Stimulated activated CD4-positive, alpha-beta T cell treated with anti-CD3 and anti-CD28 coated beads, Interleukin-15, amount 100 ng/mL, for 1 hour (primary cell): ENCODE measurements at places on chromosomes 11 and 22.

GRCh38 chr11:117799634-117800033, 2.6 kb upstream of the DSCAML1 start:
- no peak for DNase-seq

DNA sequence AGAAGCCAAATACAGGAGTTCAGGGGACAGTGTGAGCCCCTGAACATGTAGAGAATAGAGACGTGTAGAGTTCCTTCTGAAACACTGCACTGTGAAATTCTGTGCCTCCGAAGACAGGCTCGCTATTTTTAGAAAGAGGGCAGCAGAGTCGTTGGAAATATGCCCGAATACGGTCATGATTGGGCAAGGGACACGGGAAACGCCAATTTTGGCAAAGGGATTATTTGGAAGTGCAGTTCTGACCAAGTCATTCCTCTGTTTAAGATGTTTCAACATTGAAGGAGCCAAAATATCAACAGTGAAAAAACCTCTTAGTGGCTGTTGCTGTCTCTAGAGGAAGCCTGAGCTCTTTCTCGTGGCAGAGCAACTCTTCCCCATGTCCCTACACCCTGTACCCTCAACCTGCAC, 9.5 kb upstream of the CBX6 start:
- DNase-seq = no peak

- DNase-seq = no peak
Observed at GRCh38 chr11:65863889-65864705, 3.9 kb downstream of the MUS81 start.

GRCh38 chr11:116720895-116721294, 51.9 kb downstream of the BUD13 start:
- DNase-seq = no peak

- DNase-seq = no peak
Observed at GRCh38 chr11:3809624-3809928, 1.2 kb downstream of the PGAP2 start.

DNA sequence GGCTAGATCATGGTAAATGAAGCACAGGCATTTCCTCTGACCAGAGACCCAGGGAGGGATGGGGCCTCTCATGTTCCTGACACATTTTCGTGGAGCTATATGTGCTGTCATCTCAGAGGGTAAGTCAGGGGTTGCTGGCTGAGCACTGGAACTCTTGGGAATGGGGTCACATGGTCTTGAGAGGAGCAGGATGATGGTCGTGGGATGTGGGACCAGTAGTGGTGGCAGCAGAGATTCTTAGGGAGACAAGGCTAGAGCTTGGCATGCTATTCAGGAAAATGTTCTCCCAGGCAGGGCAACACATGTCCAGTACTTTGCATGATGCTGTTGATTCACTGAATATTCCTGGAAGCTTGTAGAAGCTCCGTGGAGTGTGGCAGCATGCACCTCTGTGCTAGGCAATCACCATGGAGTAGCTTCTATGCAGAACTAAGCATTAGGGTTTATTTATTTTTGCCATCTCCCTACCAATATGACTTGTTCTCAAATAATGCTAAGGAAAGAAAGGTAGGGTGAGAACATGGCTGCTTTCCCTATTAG, 31.4 kb upstream of the TTC12 start:
- no peak for DNase-seq

DNA sequence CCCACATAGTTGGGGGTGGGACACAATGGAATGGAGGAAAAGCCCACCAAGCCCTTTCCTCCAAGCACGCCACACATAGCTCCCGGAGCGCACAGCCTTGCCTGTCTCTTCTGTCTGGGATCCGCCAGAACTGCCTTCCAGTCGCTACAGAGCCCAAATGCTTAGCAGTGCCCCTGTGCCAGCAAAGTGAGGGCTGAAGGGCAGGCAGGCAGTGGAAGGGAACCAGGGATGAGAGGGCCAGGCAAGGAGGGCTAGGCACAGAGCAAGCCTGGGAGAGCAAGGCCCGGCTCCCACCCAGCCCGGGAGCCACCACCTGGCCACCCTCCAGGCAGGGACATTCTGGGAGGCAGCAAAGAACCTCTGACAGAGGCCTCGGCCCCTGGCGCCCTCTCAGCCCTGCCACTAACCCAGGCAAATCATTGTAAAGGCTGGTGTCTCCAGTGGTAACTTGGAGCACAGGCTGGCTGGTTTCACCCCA, 32.5 kb downstream of the PPP2R1B start:
- no peak for DNase-seq

DNA sequence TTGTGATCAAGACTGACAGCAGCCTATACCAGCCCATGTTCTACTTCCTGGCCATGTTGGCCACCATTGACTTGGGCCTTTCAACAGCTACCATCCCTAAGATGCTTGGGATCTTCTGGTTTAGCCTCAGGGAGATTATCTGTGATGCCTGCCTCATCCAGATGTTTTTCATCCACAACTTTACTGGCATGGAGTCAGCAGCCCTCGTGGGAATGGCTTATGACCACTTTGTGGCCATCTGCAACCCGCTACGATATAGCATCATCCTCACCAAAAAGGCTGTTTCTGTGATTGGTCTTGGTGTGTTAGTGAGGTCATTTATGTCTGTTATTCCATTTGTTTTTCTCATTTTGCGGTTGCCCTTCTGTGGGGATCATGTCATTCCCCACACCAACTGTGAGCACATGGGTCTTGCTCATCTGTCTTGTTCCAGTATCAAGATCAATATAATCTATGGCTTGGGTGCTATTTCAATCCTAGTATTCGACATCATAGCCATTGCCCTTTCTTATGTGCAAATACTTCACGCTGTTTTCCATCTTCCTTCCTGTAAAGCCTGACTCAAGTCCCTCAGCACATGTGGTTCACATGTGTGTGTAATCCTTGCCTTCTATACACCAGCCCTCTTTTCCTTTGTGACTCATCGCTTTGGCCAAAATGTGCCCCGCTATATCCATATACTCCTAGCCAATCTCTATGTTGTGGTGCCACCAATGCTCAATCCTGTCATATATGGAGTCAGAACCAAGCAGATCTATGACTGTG, 23.6 kb downstream of the OR52E1 start:
- DNase-seq = no peak

GRCh38 chr11:76665172-76665571, 5.4 kb downstream of the LRRC32 start:
- no peak for DNase-seq

- no peak for DNase-seq
Observed at GRCh38 chr22:44618400-44618799, 83.6 kb upstream of the PRR5 start.

DNA sequence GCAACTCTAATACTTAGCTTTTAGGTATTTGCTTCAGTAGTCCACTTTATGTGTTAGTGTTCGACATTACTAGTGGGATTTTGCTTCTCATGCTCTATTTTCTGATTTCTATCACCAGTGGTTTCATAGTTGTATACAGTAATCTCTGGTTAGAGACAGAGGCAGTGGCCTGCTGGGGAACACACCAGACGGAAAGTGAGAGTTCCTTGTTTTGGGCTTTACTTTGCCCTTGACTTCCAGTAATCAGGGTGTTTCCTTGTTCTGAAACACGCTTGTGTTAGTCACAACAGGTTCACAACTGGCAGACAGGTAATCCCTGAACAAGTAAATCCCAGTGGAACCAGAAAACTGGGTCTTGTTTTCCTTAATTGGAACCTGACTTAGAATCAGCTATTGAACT, 56.0 kb downstream of the PACS1 start:
- no peak for DNase-seq

DNA sequence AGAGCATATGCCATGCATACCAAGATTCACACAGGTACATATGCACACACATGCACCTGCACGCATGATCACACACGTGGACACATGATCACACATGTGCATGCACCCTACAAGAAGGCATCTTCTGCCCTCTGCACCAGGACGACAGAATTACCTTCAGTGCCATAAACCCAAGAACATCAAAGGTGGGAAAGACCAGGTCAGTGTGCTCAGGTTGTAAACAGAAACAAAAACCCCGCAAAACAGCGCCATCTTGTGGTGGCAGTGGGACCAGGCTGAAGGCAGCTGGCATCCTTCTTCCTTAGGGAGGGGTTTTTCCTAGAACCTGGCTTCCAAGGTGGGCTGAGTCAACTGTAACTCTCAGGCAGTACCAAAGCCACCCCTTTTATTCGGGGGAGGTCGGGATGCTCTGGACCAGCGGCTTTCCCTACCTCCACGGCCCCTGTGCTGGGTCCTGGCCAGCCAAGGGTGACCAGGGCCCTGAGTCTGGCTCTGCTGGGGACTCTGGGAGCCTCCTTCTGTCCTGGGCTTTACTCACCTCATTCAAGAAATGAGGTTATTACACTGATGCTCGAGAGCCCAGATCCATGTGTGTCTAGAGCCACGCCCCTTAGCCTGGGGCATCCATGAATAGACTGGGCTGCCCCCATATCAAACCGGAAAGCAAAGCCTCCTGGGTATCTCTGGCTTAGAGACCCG, 69.4 kb upstream of the FGF3 start:
- DNase-seq = peak; percentile 42

- DNase-seq = no peak
Observed at GRCh38 chr22:49728570-49729271, 99.0 kb downstream of the BRD1 start.
